ENCODE measurements at places on chromosomes 1 and 21.
A peak's percentile ranks its signal among the peaks of the same experiment; 100 is the strongest.

DNA sequence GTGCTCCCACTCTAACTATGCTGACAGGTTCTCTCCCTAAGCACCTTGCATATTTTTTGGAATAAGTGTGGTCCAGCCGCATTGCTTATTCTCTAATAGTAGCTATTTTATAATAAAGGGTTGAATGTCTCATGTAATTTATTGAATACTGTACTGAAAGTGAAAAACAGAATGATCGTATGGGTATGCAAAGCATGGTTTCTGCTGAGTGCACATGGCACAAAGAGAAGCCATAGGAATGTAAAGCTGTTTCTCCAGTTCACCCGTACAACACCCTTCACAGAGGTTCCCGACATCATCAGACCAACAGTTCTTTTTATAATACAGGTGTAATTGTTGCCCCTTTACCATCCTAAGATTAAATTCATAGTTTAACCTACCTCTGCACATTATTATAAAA lies 8.9 kb upstream of the HAO2 start:
- DNase-seq: no peak

- DNase-seq: peak; percentile 80
Observed at GRCh38 chr1:85576642-85577418, 3.7 kb upstream of the CCN1 start.

DNA sequence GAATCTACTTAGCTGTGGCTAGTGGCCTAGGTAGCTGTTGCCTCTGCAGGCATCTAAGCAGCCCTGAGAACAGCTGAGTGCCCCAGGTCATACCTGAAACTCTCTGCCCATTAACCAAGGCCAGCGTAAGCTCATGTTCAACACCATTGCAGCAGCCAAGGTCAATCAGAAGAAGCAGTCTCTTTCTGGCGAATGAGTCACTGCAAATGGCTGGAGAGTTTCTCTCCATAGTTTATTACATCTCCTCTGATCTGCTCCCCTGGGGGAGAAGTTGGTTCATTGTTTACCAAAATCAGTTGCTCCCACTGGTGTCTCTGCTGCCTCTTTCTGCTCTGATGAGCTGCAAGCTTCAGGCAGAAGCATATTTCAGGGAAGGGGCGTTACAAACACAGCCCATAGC lies 6.9 kb upstream of the BCL9 start:
- DNase-seq: no peak

DNA sequence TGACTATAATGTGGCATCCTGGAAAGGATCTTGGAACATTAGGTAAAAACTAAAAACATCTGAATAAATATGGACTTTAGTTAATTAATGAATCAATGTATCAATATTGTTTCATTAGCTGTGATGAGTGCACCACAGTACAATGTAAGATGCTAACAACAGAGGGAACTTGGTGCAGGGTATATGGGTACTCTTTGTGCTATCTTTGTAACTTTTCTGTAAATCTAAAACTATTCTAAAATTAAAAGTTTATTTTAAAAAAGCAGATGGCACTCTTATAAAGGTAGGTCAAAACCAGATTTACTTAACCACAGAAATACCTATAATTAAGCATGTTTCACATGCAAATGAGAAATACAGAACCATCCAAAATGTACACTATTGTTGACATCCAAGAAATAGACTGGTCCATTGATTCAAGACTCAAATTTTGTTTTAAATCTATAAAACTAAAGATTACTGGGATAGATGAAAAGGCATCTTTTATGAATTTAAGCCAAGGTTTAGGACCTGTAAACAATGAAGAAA lies 38.4 kb downstream of the ACBD3 start:
- DNase-seq: no peak
